ENCODE measurements at places on chromosomes 13 and 19. TPM values are rescaled to one million over a fixed set of nuclear protein-coding genes. Genes with fewer than 3 reads are reported as not detected.

The LGI4 gene
- 17.9 TPM for total RNA-seq

The RXFP2 gene
- total RNA-seq: not detected

The C19orf38 gene
- 1.1 TPM for total RNA-seq

The ZNF823 gene
- 4.5 TPM for total RNA-seq

- DNase-seq: no peak
These were observed 276.8 kb downstream of the PCDH20 start for GRCh38 chr13:61138857-61139256.

DNA sequence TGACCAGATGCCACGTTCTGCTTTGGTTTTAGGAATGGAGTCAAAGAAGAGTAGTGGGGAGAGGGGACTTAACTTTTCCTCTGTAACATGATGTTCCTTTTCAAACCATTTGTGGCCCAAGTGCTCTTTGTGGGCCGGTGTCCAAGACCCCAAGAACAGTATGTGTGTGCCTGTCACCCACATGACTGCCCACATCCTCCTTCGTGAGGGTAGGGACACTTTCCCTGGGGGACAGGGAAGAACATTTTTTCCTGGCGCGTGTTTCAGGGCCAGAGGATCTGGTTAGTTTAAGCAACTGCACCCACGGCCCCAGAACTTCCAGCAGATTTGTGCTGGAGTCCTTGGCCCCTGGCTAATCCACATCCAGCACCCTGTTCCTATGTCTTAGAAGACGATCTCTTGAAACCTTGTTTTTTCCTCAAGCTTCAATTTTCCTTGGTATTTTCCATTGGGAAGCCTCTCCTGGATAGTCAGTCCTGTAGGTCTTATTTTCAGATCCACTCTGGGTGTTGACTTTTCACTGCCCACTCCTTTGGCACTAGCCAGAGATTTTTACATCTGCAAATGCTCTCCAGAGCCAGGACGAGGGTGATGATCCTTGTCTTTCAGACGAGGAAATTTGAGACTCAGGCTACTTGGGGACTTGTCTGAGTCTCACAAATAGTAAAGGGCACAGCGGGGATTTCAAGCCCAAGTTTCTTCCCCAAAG lies 10.8 kb upstream of the CCDC97 start:
- peak; percentile 50 for DNase-seq

- DNase-seq: no peak
These were observed 94.5 kb downstream of the GNG7 start for GRCh38 chr19:2607712-2608601.
